ENCODE measurements at places on chromosomes 5 and 9.

DNA sequence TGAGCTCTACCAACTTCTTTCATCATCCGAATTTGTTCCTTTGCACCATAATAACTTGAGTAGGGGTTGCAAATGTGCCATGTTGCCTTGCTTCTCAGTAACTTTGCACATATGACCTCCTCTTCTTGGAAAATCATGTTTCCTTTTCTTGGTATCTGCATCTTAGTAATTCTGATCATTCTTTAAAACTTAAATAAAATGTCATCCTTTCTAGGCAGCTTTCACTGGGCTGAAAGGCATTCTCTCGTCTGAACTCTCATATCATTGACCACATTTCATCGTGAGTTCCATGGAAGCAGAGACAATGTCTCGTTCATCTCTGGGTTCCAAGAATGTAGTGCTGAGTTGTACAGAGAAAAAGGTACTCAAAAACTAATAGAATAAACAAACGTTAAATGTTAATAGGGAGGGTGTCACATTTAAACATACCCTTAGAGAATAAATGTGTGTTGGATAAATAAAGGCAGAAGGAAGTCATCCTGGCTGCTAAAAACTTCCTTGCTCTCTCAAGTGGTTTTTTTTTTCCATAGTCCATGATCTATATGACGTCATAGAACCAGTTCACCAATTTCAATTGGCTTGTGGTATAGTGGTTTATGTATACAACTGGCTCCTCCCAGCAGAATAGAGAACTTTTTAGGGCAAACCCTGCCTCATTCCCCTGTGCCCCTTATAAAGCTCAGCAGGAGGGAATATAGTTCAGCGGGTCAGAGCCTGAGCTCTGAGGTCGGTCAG, 218.1 kb upstream of the TRIM32 start:
- DNase-seq = no peak

DNA sequence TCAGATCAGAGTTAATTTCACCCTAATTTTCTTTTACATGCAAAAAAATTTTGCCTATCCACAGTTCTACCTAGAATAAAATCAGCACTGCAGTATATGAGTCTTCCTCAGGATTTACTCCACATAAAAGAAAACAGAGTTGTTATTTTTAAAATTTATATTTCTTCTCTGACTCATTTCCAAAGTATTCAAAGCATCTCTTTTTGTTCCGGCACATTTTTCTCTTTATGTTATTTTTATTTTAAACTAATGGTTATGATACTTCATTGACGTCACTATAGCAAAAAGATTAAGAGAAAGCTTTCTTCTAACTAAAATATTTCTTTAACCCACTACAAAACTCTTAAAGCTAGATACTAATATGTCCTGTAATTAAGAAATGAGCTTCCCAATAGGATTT, 590.4 kb downstream of the PRELID2 start:
- DNase-seq = no peak

DNA sequence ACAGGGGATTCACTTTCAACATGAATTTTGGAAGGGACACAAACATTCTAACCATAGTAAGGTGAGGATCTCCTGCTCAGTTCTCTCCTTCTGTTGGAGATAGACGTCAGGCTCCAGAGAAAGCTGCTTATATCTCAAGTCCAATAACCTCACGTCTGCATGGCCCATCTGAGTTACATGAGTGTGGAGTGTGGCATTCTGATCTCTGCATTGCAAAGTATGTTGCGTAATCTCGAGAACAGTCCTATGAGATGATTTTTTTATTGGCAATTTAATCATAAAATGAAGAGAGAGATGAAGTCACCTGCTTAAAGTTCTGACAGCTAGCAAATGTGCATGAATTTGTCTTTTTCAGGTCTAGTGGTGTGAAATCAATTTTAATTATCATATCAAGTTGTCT, 118.8 kb downstream of the SLC12A2 start:
- DNase-seq = no peak

DNA sequence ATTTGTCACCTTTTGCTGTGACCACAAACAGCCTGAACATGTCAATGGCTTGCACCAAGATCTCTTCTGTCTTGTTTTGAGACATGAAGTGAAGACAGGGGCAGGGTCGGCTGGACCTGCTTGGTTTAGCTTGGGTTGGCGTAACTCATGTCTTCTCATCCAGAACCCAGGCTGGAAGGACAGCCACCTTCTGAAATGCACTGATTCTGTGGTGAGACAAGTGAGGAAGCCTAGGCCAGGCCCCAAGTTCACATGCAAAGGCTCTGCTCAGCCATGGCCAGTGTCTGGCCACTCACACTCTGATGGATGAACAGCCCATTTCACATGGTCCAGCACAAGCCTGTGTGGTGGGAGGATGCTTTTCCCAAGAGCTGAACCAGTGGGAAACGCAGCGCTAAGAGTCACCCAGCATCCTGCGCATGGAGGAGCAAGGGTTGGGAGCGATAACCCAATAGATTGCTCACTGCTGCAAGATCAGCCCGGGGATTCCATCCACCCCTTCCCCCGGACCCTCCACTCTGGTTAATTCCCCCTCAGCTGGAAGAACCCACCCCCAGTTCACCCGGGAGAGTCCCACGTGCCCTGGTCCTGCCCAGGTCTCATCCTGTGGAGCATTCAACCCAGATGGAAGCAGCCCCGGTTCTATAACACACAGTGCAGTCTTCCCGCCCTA, 16.2 kb upstream of the MED10 start:
- no peak for DNase-seq

- DNase-seq = no peak
Observed at GRCh38 chr9:70789086-70789485, 332.3 kb downstream of the TRPM3 start.

DNA sequence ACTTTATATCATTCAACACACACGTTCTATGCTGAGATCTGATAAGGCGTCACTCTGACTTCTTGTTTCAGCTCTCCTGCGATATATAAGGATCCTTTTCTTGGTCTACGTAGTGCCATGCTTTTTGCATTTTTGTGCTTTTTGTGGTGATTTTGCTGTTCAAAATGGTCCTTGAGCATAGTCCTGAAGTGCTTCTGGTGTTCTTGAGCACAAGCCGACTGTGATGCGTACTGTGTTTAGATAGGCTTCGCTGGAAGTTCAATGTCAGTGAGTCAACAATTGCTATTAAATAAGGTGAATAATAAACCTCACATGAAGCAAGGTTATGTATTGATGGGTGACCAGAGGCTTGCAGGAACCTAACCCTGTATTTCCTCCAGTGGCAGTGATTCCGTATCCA, 46.8 kb downstream of the ACO1 start:
- no peak for DNase-seq
